ENCODE measurements at places on chromosomes 13 and 19. TPM values are rescaled to one million over a fixed set of nuclear protein-coding genes. Genes with fewer than 3 reads are reported as not detected.

SIGLEC9 gene
- 2.5 TPM for total RNA-seq

SHC2 gene
- 1.9 TPM for total RNA-seq

USHBP1 gene
- total RNA-seq, result not detected

POLRMT gene
- total RNA-seq, result 118 TPM
